ENCODE measurements at places on chromosomes 11 and 22.

GRCh38 chr11:73233692-73234470, 15.8 kb downstream of the P2RY2 start:
- DNase-seq, result no peak

- DNase-seq, result no peak
These were observed 2.0 kb downstream of the OVOL1 start for GRCh38 chr11:65788821-65789220.

DNA sequence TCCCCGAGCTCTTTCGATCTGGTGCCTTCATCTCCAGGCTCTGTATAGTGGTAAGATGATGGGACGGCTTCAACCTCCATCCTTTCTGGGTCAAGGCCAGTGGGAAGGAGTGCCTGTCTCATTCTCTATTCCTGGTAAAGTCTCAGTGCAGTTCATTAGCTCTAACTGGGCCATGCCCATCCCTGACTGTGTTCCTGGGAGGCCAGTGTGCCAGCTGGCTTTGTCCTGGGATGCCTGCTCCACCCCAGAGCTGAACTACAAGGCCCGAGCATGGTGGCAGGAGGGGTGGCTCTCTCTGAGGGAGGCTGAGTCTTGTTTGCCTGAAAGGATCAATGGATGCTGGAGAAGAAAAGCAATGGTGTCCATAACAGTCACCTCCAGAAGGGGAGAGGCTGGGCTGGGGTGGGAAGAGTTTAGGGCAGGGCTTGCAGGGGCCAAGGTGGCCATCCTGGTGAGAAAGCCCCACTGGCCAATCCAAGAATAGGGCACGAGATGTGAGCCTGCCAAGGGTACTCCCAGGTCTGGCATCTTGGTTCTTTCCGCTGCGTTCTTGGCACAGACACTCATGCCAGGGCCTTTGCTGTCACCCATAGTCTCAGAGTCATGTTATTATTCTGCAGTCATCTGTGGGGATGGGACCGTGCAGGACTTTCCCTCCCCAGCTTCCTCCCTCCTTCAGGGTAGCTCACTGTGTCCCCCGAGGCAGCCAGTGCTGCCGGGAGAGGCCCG, 60.1 kb downstream of the PARVB start:
- DNase-seq, result no peak

GRCh38 chr11:61161190-61162091, at the start of gene VPS37C:
Gene VPS37C (minus strand): TSS chr11:61161426. CDS start chr11:61138829, 22,597 bp downstream.
- DNase-seq, result peak; percentile 86

- DNase-seq, result peak; percentile 28
These were observed 26.3 kb downstream of the PRCP start for GRCh38 chr11:82873919-82874333.

DNA sequence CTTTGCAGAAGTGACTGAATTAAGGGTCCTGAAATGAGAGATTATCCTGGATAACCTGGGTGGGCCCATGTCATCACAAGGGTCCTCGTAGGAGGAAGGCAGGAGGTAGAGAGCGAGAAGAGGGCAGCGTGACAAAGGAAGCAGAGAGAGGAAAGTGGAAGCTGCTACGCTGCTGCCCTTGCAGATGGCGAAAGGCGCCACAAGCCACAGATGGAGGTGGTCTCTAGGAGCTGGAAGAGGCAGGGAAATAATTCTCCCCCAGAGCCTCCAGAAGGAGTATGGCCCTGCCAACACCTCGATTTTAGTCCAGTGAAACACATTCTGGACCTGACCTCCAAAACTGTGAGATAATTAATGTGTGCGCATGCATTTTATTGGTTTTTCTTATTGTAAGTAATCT, 13.4 kb downstream of the TMEM184B start:
- DNase-seq, result no peak
